ENCODE measurements at places on chromosomes 5 and 9. TPM values are rescaled to one million over a fixed set of nuclear protein-coding genes. Genes with fewer than 3 reads are reported as not detected.
A peak's percentile ranks its signal among the peaks of the same experiment; 100 is the strongest.

Gene ADCY2
- 41.3 TPM for total RNA-seq

Gene PRR16
- total RNA-seq: 5.2 TPM

Gene CATSPER3
- total RNA-seq: not detected

Gene SFXN1
- 38.5 TPM for total RNA-seq

Gene C9orf153
- not detected for total RNA-seq

Gene SH3RF2
- 14.3 TPM for total RNA-seq

Gene AMBP
- not detected for total RNA-seq

Gene ISL1
- total RNA-seq: 0.41 TPM

Gene CXCL14
- 71.1 TPM for total RNA-seq

Gene MYORG
- 25.2 TPM for total RNA-seq

Gene DELE1
- 61.7 TPM for total RNA-seq

Gene QRFP
- total RNA-seq: not detected

Gene PTPRD
- total RNA-seq: 105 TPM

GRCh38 chr5:123116058-123116457 lies 27.0 kb downstream of the PRDM6 start:
- DNase-seq: no peak

- DNase-seq: no peak
Observed at GRCh38 chr9:76203373-76203772, 190.9 kb downstream of the RFK start.

GRCh38 chr5:107954254-107954653 lies 283.5 kb upstream of the EFNA5 start:
- DNase-seq: no peak

DNA sequence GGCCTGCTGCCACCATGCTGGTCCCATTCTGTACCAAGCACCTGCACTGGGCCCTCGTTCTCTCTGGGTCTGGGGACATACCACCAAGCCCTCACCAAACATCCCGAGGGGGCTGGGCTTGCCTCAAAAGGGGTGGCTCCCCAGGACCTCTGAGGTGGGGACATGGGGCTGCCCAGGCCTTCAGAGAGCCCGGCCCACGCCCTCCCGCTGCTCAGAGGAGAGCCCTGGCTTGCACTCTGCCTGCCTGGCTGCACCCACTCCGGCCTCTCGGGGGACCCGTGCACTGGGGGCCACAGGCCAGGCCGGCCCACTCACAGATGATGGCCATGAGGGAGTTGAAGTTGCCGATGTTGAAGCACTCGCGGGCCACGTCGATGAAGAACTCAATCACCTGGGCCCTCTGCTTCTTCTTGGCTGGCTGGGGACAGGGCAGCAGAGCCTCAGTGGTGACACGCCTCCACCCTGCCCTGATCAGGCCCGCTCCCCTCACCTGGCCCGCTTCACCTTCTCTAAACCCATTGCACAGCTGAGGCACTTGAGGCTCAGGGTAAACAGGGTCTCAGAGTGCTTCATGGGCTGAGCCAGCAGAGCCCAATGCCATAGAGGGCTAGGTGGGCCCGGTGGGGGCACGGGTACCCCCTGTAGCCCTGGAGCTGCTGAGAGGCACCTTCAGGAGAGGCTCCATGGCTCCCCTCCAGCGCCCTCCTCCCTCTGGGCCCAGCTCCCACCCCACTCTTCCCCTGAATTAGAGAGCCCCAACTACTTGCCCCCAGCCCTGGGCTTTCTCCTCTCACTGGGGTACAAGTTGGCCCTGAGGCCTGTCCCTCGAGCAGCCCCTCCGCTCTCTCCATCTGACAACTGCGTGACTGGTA lies 47.7 kb upstream of the RNF130 start:
- DNase-seq: no peak

DNA sequence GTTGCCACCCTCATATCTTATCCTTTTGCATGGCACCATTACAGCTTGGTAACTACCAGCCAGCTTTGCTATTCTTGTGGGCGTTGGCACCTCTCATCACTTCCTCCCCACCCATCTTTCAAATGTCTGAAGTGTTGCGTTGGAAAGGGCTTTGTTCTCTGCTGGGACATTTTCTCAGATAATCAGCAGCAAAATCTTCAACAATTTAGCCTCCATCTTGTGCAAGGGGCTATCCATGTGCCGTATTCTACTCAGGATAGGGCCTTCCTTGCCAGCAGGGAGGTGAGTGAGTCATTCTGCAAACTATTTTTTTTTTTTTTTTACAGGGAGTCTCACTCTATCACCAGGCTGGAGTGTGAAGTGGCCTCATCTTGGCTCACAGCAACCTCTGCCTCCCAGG lies 62.1 kb upstream of the NUDT12 start:
- DNase-seq: no peak

GRCh38 chr9:96022445-96023051 lies 147.1 kb downstream of the ERCC6L2 start:
- DNase-seq: peak; percentile 20

DNA sequence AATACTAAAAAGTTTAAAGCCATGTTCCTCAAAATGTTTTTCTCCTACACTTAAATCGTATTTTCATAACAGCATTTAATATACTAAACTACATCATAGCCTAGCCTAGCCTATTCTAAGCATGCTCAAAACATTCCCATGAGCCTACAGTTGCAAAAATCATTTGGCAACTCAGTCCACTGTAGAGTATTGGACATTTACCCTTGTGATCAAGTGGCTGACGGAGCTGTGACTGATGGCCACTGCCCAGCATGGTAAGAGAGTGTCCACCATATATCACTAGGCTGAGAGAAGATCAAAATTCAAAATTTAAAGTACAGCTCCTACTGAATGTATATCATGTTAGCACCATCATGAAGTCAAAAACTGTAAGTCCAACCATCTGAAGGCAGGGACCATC lies 30.9 kb downstream of the SEMA5A start:
- no peak for DNase-seq

DNA sequence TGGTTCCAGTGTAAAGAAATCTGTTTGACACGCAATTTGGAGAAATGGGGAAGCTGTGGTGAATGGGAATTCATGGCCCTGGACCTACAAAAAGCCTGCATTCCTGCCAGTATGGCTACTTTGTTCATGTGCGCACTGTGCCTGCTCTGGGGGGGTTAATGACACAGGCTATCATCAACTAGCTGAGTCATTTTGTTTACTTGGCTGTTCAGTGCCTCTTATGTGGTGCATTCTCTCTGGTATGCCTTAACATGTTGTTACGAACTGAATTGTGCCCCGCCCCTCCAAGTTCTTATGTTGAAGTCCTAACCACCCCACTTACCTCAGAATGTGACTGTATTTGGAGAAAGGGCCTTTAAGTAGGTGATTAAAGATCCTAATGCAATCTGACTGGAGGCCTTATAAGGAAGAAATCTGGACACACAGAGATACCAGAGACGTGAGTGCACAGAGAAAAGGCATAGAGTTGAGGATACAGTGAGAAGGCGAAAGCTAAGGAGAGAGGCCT lies 20.4 kb upstream of the UBAP1 start:
- peak; percentile 22 for DNase-seq

GRCh38 chr9:81578606-81579005 lies 110.7 kb downstream of the TLE1 start:
- DNase-seq: no peak

DNA sequence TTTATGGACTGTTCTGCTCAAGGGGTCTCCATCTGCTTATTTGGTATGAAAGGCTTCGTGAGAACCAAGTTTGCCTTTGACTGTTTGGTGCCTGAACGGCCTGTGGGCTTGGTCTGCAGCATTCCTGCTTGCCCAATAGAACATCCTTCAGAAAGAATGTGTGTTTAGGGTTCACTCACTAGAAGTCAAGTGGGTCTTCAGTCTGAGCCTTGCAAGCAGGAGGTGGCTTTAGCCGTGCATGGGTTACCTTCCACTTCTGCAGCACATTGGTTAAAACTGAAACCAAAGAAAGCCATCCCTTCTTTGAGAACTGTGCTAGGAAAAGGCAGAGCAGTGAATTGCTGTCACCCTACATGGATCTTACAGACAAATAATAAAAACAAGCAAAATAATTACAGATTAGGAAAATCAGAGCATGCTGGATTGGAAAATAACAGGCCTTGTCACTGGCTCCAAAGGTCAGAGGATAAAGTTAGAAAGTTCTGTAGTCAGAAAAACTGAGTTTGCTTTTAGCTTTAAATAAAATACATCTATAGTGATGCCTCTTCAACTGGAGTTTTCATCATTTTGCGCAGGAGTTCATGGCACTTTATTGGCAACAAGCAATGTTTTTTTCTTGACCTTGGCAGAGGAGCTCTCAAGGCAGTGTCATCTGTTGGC lies 16.6 kb downstream of the WWC1 start:
- DNase-seq: no peak

- DNase-seq: no peak
Observed at GRCh38 chr9:28464481-28465216, 891.4 kb upstream of the C9orf72 start.

GRCh38 chr9:7960320-7961050 lies 160.9 kb upstream of the DMAC1 start:
- DNase-seq: no peak

DNA sequence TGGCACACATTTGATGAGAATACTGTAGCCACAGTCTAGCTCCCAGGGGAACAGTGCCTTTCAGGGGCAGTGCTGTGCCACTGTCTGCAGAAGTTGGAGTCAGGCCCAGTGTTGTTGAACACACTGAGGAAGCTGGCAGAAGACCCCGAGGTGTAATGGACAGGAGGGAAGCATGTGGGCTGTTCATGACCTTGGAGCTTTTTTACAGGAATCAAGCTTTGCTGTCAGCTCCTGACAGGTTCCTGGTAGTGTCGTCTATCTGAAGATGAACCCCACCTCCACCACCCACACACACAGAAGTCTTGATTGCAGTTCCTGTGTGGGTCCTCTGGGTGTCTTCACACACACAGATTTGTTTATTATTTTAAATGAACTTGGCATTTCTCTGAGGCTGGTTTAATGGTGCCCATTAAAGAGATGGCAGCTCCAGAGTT lies 40.3 kb upstream of the TNFAIP8 start:
- DNase-seq: no peak

DNA sequence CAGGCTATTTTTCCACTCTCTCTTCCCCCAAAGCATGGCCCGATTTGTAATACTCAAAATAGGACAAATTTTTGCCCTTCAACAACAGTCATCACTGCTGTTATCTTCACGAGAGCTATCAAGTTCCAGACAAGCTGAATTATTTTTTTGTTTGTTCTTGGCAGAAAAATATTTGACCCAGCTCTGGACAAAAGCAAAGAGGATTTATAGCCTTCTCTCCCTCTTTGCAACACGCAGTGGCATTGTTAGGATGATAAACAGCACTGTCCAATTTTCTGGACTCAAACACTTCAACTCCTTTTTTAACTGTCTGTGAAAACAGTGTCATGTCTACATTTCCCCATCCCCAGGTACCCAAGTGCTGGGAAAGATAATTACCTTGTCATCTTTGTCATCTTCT lies 160.3 kb downstream of the SLF1 start:
- DNase-seq: no peak

- peak; percentile 59 for DNase-seq
Observed at GRCh38 chr5:53779541-53779981, 219.1 kb downstream of the NDUFS4 start.

DNA sequence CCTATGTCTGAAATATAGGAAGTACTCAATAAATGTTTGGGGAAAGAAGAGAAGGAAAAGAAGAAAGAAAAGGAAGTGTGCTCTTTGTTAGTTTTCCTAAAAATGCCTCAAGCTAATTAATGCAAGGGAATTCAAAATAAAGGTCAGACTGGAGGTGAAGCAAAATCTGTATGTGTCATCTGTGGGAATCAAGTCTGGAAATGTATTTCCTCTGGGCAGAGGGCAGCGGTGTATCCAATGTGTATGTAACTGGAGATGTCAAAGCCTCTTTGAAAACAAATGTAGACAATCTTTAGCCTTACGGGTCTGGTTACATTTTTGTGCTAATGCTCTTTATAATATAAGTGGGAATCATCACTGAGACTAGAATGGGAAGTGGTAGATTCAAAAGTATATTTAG lies 471.4 kb downstream of the MAN2A1 start:
- peak; percentile 2 for DNase-seq

- DNase-seq: no peak
Observed at GRCh38 chr5:55541056-55541635, 6.4 kb upstream of the PLPP1 start.

GRCh38 chr5:147168578-147169327 lies 66.1 kb upstream of the STK32A start:
- no peak for DNase-seq

GRCh38 chr5:75756981-75757380 lies 39.7 kb upstream of the POC5 start:
- no peak for DNase-seq

DNA sequence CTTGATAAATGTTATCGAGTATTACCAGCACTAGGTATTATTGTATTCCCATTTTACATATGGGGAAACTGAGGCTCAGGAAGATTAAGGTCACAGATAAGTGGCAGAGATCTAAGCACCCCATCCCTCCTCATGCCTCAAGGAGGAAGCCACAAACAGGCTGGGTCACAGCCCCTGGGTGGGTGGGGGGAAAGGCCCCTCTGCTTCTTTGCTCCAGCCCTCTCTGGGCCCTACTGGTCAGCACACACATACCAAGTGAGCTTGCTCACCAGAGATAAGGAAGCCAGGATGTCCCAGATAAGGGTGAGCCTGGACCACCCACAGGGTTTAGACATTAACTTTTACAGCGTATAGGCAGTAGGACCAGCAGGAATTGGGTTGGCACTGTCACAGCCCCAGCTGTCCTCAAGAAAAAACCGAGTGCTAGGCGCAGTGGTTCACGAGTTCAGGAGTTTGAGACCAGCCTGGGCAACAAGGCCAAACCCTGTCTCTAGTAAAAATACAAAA lies 45.3 kb downstream of the STK10 start:
- DNase-seq: no peak

- no peak for DNase-seq
Observed at GRCh38 chr5:50874306-50875001, 208.0 kb downstream of the PARP8 start.

DNA sequence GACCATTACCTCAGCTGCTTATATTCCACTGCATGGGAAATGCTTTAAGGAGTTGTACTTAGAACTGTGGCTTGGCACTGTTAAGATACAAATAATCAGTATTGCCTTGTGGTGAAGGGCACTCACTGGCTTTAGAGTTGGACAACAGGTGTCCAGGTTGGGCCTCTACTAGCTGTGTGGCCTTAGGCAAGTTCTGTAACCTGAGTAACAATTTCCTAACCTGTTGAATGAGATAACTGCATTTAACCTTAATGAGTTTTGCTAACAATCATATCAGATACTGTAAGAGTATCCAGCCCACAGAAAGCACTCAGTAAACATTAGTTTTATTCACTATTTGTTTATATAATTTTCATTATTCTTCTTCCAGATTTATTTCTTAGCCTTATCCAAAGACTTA lies 17.2 kb upstream of the HK3 start:
- no peak for DNase-seq

GRCh38 chr5:179278119-179278518 lies 67.1 kb downstream of the ADAMTS2 start:
- no peak for DNase-seq
